ENCODE measurements at places on chromosomes 4 and X. TPM values are rescaled to one million over a fixed set of nuclear protein-coding genes. Genes with fewer than 3 reads are reported as not detected.

VCX3A gene
- not detected for total RNA-seq

UGT2B10 gene
- total RNA-seq: not detected

ZNF711 gene
- 1.0 TPM for total RNA-seq

SLC2A9 gene
- total RNA-seq: 2.3 TPM

MAGEC1 gene
- not detected for total RNA-seq

GRCh38 chrX:142978130-142978684 lies 47.5 kb upstream of the SPANXN4 start:
- H3K4me3 ChIP-seq: no peak overlapping the region
- DNase-seq: no peak
- no peaks in the 10 kb centered on the region for H3K4me1 ChIP-seq
- no peak overlapping the region for H3K27ac ChIP-seq

- H3K4me3 ChIP-seq: no peak overlapping the region
- peaks cover 3% of the 10 kb centered on the region for H3K4me1 ChIP-seq
- no peak overlapping the region for H3K27ac ChIP-seq
- H3K27me3 ChIP-seq: no peaks in the 10 kb centered on the region
Observed at GRCh38 chr4:107714256-107714655, 5.8 kb downstream of the PAPSS1 start.

DNA sequence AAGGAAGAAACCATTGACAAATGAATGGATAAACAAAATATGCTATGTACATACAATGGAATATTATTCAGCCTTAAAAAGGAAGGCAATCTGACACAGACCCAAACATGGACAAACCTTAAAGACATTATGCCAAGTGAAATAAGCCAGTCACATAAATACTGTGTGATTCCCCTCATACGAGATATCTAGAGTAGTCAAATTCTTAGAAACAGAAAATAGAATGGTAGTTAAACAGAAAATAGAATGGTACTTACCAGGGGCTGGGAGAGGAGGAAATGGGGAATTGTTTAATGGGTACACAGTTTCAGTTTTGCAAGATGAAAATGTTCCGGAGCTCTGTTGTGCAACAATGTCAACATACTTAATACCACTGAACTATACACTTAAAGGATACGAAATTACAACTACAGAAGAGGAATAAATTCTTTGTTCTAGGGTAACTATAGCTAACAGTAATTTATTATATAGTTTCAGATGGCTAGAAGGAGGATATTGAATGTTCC lies 47.8 kb upstream of the DUSP21 start:
- no peaks in the 10 kb centered on the region for H3K27me3 ChIP-seq
- no peaks in the 10 kb centered on the region for H3K36me3 ChIP-seq
- no peak overlapping the region for H3K27ac ChIP-seq
- DNase-seq: no peak
- no peak overlapping the region for H3K4me3 ChIP-seq
- no peaks in the 10 kb centered on the region for H3K4me1 ChIP-seq

DNA sequence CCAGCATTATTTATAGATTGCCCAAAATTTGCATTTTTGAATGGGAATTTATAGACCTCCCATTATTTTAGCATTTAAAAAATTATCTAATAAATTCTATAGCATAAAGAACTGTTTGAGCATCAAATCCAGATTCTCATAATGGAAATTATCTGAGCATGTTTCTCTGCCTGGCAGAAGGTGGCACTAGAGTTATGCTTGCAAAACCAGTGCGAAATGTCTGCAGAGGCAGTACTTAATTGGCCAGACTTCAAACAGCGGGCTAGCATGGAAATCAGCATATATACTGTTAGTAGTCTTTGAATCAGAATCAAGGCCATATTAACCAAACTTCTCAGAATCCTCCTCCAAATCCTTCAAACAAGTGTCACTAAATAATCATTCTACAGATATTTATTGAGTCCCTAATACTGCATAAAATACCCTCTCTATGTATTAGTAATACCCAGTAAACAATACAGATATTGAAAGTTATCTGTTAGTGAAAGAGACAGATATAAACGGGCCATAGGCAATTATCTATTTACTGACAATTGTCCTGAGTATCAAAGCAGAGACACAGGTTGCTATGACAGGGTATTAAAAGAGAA lies 78.7 kb upstream of the DCLK2 start:
- DNase-seq: peak; percentile 81
- no peaks in the 10 kb centered on the region for H3K4me1 ChIP-seq
- H3K4me3 ChIP-seq: no peak overlapping the region
- H3K27ac ChIP-seq: no peak overlapping the region
- no peaks in the 10 kb centered on the region for H3K36me3 ChIP-seq

Measured in fibroblast of lung (primary cell).